ENCODE measurements at places on chromosomes 1 and 21.

GRCh38 chr1:239125027-239125426 lies 261.3 kb upstream of the CHRM3 start:
- DNase-seq, result peak; percentile 61

- DNase-seq, result peak; percentile 66
These were observed 139.7 kb upstream of the ERRFI1 start for GRCh38 chr1:8165595-8166360.

DNA sequence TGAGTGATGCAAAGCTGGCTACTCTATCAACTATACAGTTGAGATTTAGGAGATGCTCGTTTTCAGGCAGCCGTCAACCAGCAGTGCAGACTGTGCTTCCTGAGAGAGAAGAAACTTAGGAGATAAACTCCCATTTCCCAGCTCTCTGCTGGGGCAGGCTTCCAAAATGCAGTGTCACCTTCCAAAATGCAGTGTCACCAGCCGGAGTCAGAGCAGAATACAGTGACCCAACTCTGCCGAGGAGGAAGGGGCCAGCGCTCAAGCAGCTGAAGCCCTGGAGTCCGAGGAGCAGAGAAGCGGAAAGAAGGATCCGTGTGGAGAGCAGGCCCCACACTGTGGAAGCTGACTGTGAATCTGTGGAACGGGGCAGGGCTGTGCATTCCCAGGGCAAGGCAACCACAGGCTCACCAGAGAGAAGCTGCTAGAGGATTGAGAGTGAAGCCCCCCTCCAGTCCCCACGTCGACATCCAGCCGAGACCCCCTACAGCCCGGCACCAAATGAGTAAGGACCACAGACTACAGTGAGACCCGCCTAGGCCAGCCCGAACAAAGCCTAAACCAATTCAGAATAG lies 703 bp upstream of the KRTAP12-1 start:
- no peak for DNase-seq

GRCh38 chr1:8189931-8190483 lies 127.9 kb upstream of the SLC45A1 start:
- no peak for DNase-seq

Measured in GM23338 (cell line).